ENCODE measurements at places on chromosomes 6 and 20.

- no peak for DNase-seq
These were observed 204.0 kb downstream of the TPBG start for GRCh38 chr6:82567621-82568020.

DNA sequence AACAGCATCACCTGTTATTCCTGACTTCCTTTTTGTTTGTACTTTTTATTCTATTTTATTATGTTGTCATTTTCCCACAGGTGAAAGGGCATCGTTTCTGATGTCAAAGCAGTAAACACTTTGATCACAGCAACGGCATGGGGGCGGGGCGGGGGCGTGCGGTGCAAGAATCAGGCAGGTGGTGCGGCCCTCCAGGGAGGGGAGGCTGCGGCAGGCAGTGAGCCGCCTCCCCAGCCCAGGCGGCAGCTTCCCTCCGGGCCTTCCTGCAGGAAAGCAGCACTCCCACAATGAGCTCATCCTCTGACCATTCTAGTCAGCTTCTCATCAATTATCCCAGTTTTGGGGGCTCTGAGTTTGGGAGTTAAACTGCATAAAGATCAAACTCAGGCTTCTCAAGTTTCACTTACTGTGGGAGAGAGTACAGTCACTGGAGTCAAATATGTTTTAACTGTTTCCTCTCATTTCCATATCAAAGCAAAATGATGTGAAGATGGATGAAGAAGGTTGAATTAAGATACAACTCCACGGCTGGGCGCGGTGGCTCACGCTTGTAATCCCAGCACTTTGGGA lies 608.4 kb upstream of the AGPAT4 start:
- no peak for DNase-seq

DNA sequence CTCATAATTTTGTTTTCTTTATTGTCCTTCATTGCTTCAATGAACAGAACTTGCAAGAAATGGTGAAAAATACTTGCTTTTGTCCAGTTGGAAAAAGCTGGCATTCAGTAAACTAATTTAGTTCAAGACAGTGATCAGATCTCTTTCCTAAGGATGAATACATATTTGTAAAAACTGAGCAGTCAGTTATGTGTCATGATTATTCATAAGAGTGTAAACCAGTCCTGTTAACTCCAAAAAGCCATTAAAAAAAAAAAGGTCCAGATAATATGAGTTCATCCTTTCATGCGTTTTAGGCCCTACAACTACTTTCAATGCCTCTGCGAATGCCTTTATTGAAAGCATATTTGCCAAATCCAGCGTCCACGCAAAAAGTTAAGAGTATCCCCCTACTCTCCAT lies 609 bp downstream of the PGM3 start:
- DNase-seq: no peak

DNA sequence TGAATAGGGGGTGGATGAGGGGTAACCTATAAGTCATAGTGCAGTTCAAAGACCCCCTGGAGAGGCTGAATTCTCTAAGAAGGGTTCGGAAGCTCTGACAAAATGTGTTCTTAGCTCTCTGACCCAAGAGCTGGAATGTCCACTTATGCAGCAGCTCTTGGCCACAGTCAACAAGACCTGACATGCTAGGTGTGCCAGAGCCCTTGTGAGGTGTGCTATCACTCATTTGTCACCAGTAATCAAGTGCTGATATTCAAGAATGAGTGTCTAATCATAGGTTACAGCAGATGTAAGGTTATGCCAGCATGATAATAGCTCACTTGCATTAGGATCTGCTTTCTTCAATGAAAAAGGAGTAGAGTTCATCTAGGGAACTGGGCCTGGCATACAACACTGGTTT lies 28.1 kb downstream of the TOMM6 start:
- no peak for DNase-seq

DNA sequence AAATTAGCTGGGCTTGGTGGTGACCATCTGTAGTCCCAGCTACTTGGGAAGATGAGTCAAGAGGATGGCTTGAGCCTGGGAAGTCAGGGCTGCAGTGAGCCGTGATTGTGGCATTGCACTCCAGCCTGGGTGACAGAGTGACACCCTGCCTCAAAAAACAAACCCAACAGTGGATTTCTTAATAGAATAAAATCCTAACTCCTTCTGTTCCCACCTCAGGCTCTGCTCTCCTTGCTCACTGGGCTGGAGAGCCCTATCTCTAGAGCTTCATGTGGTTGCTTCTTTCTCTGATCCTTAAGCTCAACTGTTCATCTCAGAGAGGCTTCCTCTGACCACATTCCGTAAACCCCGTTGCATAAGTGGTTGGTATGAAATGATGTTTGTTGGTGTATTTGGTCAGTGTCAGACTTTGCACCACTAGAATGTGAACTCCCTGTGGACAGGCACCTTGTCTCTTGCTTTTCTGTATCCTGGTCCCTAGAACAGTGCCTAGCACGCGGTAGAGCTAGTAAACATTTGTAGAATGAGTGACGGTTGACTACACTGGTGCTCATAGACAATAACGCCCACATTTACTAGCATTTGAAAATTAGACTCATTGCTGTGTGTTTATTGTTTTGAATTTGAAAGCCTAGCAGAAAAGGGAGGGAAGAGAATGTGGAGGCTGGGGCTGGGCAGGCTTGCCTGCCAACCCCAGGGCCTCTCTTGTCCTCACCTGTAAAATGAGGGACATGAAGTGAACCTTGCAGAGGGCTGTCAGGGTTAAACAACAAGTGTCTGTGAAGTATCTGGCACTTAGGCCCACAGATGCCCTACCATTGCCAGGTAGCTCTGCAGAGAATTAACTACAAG lies 4.2 kb downstream of the MAPRE1 start:
- no peak for DNase-seq

GRCh38 chr6:108594640-108595039 lies 33.9 kb downstream of the FOXO3 start:
- DNase-seq: no peak

GRCh38 chr6:169288591-169288990 lies 34.9 kb upstream of the THBS2 start:
- DNase-seq: no peak

DNA sequence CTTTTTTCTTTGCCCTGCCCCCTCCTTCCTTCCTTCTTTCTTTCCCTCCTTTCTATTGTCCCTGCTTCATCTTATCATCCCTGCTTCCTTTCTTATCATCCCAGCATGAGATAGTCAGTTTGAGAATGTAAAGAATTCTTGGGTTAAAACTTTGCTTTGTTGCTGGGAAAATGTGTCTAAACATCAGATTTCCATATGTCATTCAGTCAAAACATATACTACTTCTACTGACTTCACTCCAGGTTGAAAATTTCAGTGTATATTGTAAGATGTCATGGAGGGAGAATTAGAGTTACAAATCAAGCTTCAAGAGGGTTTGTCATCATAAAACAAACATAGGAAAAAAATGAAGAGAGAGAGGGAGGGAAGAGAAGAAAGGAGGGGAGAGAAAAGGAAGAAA lies 358.4 kb upstream of the SOX4 start:
- no peak for DNase-seq
